ENCODE measurements at places on chromosomes 1 and 21.

GRCh38 chr1:169156580-169156979 is 50.1 kb downstream of the ATP1B1 start:
- DNase-seq: no peak

DNA sequence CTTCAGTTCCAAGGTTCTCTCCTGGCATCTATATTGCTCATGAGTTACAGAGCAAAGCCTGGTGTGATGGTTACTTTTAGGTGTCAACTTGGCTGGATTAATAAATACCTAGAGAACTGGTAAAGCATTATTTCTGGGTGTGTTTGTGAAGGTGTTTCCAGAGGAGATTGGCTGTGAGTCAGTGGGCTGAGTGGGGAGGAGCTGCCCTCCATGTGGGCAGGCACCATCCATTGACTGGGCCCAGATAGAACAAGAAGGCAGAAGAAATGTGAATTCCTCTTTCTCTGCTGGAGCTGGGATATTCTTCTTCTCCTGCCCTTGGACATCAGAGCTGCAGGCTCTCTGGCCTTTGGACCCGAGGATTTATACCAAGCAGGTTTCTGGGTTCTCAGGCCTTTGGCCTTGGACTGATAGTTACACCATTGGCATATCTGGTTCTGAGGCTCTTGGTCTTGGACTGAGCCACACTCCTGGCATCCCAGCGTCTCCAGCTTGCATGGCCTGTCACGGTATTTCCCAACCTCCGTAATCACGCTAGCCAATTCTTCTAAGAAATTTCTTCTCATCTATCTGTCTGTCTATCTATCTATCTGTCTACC is 44.5 kb downstream of the B3GALT5 start:
- no peak for DNase-seq

DNA sequence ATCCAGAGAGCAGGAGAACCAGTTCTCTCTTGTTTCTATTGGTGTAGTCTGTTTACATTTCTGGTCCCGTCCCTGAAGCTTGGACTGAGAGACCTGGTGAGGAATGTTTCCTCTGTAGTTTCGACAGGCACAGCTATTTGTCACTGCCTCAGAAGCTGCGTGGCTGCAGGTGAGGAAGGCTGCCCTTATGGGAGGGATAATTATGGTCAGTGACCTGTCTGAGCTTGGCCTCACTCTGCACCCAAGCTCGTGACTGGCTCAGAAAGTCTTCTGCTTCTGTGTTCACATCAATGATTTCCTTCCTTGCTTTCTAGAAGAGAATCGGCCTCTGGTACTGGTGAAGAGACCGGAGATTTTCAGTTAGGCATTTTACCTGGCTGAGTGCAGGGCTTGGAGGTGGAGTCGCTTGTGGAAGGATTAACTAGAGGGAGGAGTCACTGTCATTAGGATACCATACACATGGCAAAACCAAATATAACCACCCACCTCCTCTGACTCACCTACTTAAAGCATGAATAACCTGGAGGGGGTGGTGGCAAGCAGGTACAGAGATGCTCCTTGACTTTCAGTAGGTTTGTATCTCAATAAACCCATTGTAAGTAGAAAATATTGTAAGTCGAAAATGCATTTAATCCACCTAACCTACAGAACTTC is 19.9 kb upstream of the WDR26 start:
- no peak for DNase-seq

DNA sequence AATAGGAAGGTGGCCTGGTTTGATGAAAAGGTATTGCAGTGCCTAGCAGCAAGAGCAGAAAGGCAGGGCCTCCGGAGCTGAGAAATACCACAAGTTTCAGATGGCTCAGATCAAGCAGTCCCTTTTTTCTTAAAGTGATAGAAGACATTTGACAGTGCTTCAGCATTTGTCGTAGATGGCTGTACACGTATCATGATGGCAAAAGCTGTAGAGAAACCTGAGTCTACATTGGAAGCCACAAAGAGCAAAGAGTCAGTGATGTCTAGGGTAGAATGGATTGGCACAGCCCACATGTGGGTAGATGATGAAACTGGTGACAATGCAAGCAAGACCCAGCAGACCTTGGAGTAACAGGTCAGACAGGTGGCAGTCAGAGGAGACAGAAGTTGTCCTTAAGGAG is 101.3 kb upstream of the ARTN start:
- no peak for DNase-seq

- no peak for DNase-seq
Measured at GRCh38 chr1:245383396-245384330, 228.9 kb downstream of the KIF26B start.

- no peak for DNase-seq
Measured at GRCh38 chr1:206653715-206654459, 18.6 kb downstream of the DYRK3 start.

- no peak for DNase-seq
Measured at GRCh38 chr1:1531947-1532346, 8.5 kb downstream of the TMEM240 start.

GRCh38 chr1:8939362-8939995 is 6.2 kb upstream of the CA6 start:
- no peak for DNase-seq

- DNase-seq: no peak
Measured at GRCh38 chr1:100736746-100737145, 17.2 kb downstream of the VCAM1 start.

GRCh38 chr1:186740324-186740723 is 60.1 kb upstream of the PTGS2 start:
- DNase-seq: no peak

GRCh38 chr1:110573314-110573713 is 32.8 kb downstream of the KCNA2 start:
- DNase-seq: no peak

DNA sequence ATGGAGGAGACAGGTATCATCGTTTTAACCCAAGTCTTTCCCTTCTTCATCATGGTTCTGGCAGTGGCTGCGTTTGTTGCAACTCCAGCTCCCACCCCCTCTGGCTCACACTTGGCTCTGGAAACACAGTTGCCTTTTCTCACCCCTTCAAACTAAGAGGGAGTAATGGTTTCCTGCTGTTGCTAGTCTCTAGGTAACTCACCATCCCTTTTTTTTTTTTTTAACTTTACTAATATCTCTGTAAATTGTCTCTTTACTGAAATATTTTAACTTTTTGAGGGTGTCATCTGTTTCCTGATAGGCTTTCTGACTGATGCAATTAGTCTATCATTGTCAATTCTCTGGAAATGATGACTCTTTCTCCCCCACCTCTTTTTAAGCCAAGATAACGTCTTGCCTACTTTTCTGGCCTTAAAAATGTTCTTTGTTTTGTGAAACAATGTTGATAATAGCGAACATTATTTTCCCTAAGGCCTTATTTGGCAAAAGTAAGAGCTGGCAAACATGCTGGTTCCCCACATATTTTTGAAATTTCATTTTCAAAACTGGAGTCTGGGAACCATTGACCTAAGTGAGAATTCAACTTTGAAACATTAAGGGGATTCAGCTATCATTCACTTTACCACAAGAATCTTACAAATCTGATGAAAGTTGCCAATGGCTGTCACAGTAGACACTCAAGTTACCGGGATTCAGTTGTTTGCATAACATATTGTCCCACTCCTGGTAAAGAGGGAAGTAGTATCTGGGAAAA is 85.3 kb downstream of the LEPR start:
- no peak for DNase-seq

GRCh38 chr1:169521226-169521625 is 35.5 kb upstream of the SLC19A2 start:
- DNase-seq: no peak

GRCh38 chr21:14115646-14116045 is 95.1 kb downstream of the LIPI start:
- no peak for DNase-seq

DNA sequence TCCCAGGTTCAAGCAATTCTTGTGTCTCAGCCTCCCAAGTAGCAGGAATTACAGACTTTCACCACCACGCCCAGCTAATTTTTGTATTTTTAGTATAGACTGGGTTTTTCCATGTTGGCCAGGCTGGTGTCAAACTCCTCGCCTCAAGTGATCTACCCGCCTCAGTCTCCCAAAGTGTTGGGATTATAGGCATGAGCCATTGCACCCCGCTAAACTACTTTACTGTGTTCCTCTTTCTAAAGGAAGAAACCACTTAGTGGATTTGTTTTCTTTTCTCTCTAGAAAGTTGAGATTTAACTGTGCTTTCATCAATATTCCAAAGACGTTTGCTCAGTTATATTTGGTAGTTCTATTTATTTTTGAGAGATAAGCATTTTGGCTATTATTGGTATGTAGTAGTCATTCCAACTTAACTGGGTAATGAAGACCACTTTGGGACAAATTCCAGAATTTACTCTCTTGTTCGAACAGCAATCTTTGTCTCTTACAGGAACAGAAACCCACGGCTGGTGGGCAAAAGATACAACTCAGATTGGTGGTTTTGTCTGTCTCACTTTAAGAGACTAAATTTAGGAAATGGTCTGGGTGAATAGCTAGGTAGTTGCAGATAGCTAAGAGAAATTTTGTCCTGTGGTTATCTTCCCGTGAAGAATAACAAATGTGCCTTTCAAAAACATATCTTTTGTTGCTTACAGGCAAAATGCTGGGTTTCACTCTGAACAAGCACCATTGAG is 103.5 kb upstream of the CD55 start:
- DNase-seq: no peak

GRCh38 chr1:23896491-23896890 is 16.7 kb downstream of the CNR2 start:
- DNase-seq: no peak

GRCh38 chr1:193537266-193538002 is 351.0 kb upstream of the B3GALT2 start:
- peak; percentile 35 for DNase-seq

DNA sequence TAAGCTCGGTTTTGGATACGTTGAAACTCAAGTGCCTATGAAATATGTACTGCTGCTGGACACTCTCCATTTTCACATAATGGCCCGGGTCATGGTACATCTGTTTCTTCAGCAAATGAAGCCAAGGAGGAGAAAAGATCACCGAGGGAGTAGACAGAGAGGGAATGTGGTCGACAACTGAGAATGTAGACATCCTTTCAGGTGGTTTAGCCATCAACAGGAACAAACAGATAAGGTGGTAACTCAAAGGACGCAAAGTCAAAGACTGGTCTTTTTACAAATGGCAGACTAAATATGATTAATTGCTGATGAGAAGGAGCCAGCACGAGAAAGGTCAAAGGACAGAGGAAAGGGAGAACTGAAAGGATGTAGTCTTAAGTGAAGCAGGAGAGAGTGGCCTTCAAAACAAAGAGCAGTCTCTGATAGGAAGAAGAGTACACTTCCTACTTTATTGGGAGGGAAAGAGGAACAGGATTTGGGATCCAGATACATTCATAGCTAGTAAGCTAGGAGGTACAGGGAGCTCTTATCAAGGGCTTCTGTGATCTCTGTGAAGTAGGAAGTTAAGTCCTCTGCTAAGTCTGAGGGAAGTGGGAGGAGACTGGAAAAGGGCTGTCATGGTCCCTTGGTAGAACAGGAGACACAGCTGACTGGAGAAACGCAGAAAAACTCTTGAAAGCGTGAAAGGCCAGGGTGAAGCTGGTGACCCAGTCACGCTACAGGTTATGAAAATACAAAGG is 28.3 kb downstream of the NUP133 start:
- no peak for DNase-seq

GRCh38 chr1:212669102-212669501 is 30.5 kb downstream of the BATF3 start:
- no peak for DNase-seq

DNA sequence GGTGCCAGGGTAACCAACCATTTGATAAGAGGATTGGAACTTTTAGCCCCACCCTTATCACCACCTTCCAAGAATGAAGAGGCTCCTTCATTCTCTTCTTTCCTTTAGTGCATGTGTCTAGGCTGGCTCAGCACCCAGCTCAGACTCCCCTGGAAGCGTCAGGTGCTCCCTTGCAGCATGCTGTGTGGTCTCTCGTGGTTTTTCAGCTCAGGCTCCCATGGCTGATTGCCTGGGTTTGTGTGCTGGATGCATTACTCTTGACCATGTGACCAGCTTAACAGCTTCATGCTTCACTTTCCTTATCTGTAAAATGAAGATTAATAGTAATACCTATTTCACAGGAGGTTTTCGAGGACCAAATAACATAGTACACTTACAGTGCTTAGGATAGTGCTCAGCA is 198.4 kb downstream of the HHAT start:
- no peak for DNase-seq

GRCh38 chr1:203440771-203441170 is 34.8 kb upstream of the PRELP start:
- DNase-seq: no peak

DNA sequence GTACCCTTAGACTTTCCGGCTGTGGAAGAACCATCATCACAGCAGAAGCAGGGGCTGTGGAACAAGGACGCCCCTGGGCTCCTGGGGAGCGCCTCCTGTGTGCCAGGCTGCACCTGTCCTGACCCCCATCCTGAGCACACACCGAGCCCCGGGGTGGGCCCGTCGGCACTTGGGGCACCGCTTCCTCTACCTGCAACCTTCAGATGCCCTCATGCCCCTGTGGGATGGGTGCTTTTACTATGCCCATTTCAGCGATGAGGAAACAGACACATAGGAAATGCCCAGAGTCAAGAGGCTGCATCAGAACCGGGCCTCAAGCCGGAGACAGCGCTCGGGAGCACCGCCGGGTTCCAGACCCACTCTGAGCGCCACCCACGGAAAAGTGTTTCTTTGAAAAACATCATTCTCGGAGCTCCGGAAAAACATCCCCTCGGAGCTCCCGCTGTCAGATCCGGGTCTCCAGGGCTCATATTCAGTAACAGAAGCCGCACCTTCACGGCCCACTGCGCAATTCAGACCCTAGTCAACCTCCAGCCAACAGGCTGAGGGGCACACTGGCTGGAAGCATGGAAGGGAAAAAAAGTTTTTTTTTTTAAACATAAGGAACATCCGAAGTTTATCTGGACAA is 8.0 kb downstream of the TPRG1L start:
- no peak for DNase-seq

DNA sequence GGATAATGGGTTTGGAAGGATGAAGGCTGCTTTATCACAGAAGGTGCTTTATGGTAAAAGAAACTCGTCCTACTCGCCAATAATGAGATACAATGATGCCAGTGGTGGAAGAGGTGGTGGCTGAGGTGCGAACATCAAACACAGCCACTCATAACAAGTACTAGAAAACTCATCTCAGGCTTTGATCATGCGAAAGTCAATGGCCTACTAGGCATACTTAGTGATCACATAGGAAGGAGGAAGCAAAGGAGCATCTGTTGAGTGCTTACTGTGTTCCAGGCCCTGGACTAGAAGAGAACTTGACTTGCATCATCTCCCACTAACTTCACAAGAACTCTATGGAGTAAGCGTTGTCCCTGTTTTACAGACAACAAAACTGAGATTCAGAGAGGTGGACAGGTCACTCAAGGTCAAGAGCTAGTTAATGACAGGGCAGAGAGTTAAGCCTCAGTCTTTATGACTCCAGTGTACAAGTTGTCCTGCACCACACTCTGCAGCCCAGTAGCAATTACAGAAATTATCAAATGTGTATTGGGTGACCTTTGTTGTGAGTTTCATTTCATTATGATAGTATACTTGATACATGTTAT is 33.6 kb downstream of the RUNX1 start:
- DNase-seq: no peak

DNA sequence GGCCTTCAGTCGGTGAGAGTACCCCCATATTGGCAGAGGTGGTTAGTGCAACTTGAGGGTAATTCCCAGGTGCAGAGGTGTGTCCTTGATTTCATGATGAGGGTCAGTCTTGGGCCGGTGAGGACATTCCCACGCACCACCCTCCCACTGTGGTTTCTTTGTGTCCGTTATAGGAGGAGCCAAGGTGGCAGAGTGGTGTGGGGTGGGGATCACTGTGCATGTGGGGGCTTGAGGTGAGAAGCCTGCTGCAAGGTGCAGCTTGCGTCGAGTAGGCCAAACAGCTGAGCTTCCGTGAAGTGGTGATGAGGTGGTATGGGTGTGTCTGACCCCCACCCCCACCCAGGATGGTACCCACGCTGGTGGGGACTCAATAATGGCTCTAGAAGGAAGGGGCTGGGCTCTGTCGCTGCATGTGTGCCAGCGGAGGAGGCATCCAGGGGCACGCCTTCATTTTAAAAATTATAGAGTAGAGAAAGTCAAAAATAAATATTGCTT is 6.2 kb downstream of the PTPRF start:
- no peak for DNase-seq
